HFFc6 (cell line): ENCODE measurements at places on chromosomes 7 and 10. TPM values are rescaled to one million over a fixed set of nuclear protein-coding genes. Genes with fewer than 3 reads are reported as not detected.
A peak's percentile ranks its signal among the peaks of the same experiment; 100 is the strongest.

DNA sequence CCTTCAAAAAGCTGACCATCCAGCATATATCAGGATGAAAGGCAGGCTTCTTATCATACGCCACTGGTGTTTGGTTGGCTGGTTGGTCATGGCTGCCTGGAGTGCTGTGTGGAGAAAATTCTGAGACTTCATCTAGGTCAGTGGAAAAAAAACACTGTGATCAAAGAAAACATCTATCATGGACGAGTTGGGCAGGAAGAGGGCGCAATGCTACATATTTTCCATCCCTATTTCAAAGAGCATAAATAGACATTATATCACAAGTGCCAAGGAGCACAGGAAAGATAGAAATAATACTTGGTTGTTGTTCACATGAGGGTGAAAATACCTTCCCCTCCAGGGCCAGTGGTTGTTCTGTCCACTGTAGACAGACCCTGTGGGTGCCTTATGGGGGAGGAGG lies 128.4 kb upstream of the PLPP4 start:
- DNase-seq = peak; percentile 8

The IL6 gene
- total RNA-seq = 20.1 to 54.6 TPM (median 28.2 TPM) in 3 replicates

GRCh38 chr10:69022611-69023010 lies 34.0 kb downstream of the KIFBP start:
- DNase-seq = no peak

GRCh38 chr10:116094356-116094755 lies 178.7 kb downstream of the GFRA1 start:
- no peak for DNase-seq

The SCIN gene
- total RNA-seq = 1.3 to 50.8 TPM (median 1.7 TPM) in 3 replicates

The MAGI2 gene
- total RNA-seq = 7.2 to 9.8 TPM (median 7.5 TPM) in 3 replicates

DNA sequence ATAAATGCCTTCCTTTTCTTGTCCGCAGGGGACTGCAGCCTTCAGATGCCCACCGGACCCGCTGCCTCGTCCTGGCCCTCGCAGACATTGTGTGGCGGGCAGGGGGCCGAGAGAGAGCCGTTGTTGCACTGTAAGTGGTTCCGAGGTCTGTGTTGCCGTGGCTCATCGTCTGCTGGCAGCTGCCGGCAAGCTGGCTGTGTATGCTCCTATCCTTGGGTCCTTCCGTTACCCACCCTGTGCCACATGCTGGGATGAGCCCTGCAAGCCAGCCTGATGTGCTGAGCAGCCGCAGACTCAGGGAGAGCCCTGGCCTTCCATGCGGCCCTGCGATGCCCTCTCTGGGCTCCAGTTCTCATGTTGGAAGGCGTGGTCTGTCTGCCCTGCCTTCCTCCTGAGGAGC lies 61.2 kb upstream of the AQP1 start:
- no peak for DNase-seq

The HGF gene
- 0.63 to 5.6 TPM (median 0.99 TPM) in 3 replicates for total RNA-seq

The TUBAL3 gene
- total RNA-seq = not detected in 3 replicates

- DNase-seq = no peak
These were observed 25.7 kb upstream of the LMBR1 start for GRCh38 chr7:156918635-156919034.

GRCh38 chr7:30525429-30525828 lies 20.8 kb upstream of the GGCT start:
- DNase-seq = no peak

The NT5C2 gene
- total RNA-seq = 63.7 to 78.9 TPM (median 78.5 TPM) in 3 replicates

DNA sequence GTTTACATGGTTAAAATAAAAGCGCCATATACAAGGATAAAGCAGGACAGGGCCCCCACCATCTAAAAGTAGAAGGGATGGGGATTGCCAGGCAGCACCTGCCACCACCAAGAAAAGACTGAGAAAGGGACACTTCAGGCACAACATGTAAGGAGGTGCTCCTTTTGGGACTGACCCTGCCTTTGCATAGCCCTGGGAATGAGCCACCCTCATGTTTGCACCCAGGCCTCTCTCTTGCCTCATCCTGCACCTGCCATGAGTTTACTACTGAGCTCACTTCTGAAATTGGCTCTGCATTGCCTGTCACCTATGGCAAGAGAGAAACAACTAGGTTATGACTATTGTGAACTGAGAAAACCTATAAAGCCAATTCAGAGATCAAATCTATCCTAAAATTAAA lies 489.7 kb downstream of the KCNMA1 start:
- no peak for DNase-seq

DNA sequence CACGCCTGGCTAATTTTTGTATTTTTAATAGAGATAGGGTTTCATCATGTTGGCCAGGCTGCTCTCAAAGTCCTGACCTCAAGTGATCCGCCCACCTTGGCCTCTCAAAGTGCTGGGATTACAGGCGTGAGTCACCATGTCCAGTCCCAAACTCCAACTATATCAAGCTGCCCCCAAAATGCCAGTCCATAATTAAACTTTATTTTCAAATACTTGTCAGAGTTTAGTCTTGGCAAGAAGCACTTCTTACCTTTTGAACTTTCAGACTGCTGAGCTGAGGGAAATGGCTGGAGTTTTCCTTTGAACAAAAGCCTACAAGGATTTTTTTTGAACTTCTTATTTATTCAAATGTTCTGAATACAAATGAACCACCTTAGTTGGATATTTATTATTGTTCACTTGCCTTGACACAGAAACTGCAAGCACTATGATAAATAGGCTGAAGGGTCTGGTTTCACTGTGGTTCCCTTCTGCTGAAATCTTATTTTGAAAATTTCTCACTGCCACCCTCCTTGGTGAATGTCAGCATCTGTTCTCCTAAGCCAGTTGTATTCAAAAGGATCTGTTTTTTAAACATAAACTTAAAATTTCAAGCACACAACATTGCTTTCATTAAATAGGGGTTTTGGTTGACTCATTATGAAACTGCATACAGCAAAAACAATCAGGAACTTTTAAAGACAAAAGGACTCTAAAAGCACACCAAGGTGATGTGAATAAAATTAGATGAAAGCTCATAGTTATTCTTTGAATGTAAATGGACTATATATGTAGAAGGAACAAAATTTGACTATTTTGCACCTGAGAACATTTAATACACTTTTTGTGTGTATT lies 101.7 kb upstream of the SLC26A5 start:
- no peak for DNase-seq

- peak; percentile 69 for DNase-seq
These were observed 134.6 kb upstream of the TCF7L2 start for GRCh38 chr10:112815269-112816032.

GRCh38 chr7:20776942-20777341 lies 9.7 kb downstream of the SP8 start:
- DNase-seq = no peak
